Hematopoietic multipotent progenitor cell treated with erythropoietin and hydrocortisone succinate and interleukin-3 and kit ligand, for 17 days (in vitro differentiated cells): ENCODE measurements at places on chromosomes 7 and 10.

- DNase-seq = no peak
Observed at GRCh38 chr7:128059143-128059988, 28.1 kb upstream of the LRRC4 start.

DNA sequence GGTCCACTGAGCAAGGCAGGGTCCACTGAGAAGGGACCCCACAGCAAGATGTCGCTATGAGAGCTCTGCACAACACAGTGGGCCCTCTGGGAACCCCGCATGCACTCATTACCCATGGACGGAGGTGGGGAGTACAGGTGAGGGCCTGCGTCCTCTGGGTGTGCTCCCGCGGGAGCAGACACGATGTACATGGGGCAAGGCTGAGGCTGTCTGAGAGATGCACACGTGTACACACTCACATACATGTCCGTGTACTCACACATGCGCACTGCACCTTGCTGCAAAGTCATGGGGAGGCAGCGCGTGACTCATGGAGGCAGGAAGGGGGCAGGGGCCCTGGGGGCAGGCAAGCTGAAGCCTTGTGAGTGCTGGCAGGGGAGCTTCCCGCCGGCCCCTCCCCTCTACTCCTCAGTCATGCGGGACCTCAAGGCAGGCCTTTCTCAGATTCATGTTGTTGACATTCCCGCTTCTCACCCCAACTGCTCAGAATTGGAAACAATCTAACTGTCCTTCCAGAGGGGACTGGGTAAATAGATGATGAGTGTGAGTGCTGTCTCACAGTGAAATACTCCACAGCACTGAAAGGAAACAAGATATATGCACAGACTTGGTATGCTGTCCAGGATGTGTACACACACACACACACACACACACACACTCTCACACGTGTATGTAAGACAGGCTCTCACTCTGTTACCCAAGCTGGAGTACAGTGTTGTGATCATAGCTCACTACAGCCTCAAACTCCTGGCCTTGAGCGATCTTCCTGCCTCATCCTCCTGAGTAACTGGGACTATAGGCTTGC, 40.0 kb downstream of the GOLGA7B start:
- no peak for DNase-seq

GRCh38 chr10:34565934-34566333, 249.2 kb downstream of the PARD3 start:
- no peak for DNase-seq

GRCh38 chr10:8150401-8150905, 96.0 kb downstream of the GATA3 start:
- DNase-seq = no peak

GRCh38 chr7:141436139-141436538, 115.1 kb upstream of the AGK start:
- DNase-seq = no peak

GRCh38 chr10:124688889-124689670, 55.1 kb downstream of the FAM53B start:
- DNase-seq = peak; percentile 38

- no peak for DNase-seq
Observed at GRCh38 chr10:28365840-28366239, 63.0 kb upstream of the MPP7 start.

- no peak for DNase-seq
Observed at GRCh38 chr7:27808626-27809025, 68.7 kb downstream of the TAX1BP1 start.

- no peak for DNase-seq
Observed at GRCh38 chr7:104153287-104153686, 54.5 kb downstream of the ORC5 start.

GRCh38 chr10:89646889-89647657, 2.0 kb upstream of the PANK1 start:
- no peak for DNase-seq

GRCh38 chr10:68167586-68168189, 58.4 kb downstream of the MYPN start:
- no peak for DNase-seq

DNA sequence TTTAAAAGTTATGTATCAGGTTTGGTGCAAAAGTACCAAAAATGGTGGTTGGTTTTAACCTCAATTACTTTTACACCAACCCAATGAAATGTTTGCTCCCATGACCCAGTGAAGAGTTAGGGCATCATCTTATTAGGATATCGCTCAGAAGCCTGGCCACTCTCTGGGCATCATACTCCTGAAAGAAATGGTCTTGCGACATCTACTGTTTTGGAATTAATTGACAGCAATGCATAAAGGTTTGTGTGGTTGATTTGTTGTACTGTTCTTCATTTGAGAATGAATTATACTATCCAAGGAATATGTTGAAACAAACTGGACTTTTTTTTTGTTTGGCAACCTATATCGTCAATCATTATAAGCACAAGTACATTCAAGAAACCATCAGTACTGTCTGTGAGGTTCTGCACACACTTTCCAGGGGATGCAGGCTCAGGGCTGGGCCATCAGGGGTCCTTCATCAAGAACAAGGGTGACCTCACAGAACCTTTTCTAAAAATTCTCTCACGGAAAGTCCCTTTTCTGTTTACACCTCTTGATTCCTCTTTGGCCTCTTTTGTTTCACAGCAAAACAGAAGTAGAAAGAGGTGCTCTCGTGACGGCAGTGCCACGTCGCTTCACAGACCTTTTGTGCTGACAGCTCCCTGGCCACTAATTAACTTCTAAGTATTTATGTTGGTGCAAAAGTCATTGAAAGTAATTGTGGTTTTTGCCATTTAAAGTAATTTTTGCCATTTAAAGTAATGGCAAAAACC, 117.2 kb upstream of the KLF6 start:
- peak; percentile 19 for DNase-seq

GRCh38 chr10:75283671-75284470, 48.1 kb upstream of the COMTD1 start:
- no peak for DNase-seq

DNA sequence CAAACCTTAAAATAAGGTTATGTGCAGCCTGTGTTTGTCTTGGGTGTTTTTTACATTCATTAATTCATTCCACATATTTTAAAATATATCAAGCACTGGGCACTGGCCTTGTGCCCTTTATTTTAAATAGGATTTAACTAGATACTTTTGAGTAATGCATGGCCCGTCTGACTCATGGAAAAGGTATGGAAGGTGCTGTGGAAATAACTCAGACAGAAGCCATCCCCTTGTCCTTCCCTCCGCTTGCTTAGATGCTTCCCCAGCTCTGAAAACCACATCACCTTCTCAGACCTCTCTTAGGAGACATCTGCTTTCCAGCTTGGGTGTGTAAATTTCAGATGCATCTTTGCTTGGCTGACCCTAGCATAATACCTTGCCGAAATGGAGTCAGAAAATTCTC, 30.5 kb downstream of the SLC18A2 start:
- DNase-seq = no peak
